ENCODE measurements at places on chromosomes 13 and 19.

DNA sequence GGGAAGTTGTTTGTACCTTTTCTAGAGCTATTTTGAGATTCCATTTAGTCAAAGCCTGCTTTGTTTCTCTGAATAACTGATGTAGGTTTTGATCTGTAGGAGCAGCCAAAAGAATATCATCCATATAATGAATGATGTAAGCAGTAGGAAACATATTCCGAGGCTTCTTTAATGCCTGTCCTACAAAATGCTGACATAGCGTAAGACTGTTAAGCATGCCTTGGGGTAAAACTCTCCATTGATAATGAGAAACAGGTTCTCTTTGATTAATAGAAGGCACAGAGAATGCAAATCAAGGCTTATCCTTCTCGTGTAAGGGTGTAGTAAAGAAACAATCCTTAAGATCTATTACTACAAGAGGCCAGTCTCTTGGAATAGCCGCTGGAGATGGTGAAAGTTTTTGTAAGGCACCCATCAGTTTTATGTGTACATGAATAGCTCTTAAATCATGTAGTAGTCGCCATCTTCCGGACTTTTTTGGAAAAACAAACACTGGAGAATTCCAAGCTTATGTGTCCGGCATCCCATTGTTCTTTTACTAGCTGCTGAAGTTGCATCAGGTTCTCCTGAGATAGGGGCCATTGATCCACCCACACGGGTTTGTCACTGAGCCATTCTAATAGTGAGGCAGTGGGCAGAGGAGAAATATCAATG, 13.5 kb downstream of the FPR3 start:
- no peak for DNase-seq

- no peak for DNase-seq
These were observed 14.3 kb downstream of the TNNT1 start for GRCh38 chr19:55134736-55135135.

DNA sequence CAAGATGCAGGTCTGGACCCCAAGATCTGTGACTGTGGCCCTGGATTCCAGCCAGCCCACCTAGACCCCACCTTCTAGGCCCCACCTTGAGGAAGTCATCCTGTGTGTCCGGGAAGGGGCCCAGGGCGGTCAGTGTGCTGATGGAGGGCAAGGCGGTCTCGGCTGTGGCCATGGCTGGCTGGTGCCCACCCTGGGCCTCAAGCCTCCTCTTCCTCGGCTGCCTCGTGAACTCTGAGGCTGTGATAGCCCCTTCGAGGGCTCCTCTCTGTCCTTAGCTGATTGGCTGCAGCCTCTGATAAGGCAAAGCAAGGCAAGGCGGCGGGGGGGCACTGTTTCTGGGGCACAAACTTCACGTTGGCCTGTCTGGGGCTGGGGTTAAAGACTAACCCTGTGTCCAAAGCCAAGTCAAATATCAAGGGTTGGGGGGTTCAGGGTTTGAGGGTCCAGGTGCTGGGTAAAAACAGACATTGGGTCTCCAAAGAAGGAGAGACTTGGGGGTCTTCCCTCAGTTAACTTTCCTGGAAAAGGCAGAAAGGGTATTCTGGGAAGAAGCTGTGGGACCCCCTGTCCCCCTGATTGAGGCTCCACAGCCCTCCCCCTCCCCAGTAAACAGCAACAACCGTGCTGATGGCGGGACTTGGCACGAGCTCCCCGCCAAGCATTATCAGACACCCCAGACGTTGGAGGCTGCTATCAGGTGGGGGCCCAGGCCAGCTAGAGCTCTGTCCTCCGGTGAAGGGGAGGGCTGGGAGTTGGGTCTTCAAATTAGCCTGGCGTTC, at the start of gene KLF1:
KLF1 (minus strand) TSS at position 233 of the 779 bp plus-strand sequence; CDS start at position 172, 61 bp downstream.
- DNase-seq: no peak

DNA sequence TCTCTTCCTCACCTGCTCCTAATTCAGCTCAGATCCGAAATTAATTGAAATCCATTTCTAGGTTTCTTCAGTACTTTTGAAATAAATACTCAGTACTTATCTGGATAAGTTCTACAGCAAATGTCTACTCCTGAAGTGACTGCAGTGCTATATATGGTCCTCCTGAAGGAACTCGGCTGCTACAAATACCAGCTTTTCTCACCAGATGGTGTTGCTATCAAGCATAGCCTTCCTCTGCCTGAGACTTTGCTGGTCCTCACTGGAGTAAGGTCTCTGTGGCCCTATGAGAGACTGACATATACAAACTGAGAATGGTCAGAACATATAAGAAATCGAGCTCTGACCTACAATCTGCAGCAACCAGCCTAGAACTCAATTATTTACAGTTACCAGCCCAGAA, 161.6 kb downstream of the NDFIP2 start:
- DNase-seq: no peak

DNA sequence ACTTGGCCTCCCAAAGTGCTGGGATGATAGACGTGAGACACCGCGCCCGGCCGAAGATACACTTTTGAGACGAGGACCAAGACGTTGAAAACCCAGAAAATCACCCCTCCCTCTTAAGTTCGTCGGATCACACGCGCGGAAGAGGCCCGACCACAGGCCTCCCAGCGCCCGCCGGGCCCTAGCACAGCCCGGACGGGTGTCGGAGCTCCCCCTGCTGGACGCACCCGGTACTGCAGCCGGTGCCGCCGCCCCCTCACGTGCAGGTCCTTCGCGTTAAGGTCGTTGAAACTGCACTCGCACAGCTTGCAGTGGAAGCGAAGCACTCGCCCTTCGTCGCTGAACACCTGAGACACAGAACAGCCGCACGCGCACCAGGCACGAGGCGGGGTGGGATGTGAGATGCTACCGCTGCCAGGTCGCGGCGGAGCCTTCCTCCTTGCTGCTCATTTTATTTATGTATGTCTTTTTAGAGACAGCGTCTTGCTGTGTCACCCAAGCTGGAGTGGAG, 35.7 kb upstream of the MATK start:
- peak; percentile 84 for DNase-seq

Measured in T-helper 2 cell treated with Interferon-gamma antibody and Interleukin-4, amounts not matched to agents 5 μg/mL and 100 μg/mL, for 36 hours (primary cell).